Stimulated activated CD4-positive, alpha-beta T cell treated with anti-CD3 and anti-CD28 coated beads, Interleukin-2, amount 100 ng/mL, for 48 hours (primary cell): ENCODE measurements at places on chromosomes 2 and 18.
A peak's percentile ranks its signal among the peaks of the same experiment; 100 is the strongest.

DNA sequence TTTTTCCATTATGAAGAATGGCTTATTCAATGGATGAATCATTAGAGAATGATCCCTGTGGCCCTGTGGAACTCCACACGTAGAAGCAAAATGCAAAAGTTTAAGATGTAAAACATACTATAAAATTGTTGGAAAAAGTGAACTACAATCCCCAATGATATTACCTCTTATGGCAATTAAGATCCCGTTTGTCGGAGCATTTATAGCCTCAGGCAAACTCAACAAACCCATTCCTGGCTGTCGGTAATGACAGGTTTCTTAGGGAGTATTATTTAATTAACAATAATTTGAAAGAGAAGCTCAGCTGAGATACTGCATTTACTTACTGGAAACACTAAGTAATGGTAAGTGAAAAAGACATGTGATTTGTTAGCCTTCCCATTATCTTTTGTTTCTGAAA is 138.3 kb downstream of the CDH20 start:
- no peak for DNase-seq

GRCh38 chr2:39728941-39729351 is 50.1 kb downstream of the THUMPD2 start:
- peak; percentile 6 for DNase-seq

GRCh38 chr2:46082531-46083485 is 214.4 kb upstream of the EPAS1 start:
- DNase-seq = no peak

GRCh38 chr18:9712611-9713010 is 4.5 kb downstream of the RAB31 start:
- DNase-seq = no peak

- no peak for DNase-seq
Observed at GRCh38 chr2:16006537-16007166, 66.3 kb downstream of the MYCN start.
